SW 1271 (cell line): ENCODE measurements at places on chromosomes 7 and 10.
A peak's percentile ranks its signal among the peaks of the same experiment; 100 is the strongest.

- DNase-seq = no peak
Observed at GRCh38 chr10:22851865-22852239, 76.0 kb upstream of the ARMC3 start.

DNA sequence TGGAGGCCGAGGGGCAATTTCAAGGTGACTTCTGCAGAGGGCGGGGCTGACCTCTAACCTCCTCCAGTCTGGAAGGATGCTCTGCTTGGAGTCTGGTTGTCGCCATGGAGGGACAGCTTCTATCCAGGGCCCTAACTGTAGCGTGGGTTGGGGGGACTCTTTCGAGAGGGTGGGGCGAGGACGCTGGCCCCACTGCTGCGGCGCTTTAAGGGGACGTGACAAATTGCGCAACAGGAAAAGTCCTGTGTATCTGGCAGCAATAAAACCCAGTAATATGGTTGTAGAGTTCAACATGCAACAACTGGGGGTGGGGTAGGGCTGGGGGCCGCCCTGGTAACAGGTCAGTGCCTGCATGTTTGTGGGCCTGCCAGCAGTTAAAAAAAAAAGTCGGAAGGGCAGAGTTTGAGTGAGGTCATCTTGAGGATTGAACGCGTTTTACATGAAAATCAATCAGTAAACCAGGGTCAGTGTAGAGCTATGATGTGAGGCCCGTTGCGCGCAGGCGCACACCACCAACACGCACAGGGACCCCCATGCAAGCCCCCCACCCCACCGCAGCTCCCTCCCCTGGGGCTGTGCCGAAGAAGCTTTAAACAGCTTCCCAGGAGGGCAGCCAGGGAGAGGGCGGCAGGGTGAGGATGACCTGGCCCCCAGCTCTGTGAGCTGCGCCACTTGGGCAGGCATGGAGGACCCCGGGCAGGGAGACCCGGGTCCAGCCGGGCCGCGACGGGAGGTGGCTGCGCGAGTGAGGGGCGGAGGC lies 4.3 kb downstream of the SHH start:
- DNase-seq = no peak

- DNase-seq = no peak
Observed at GRCh38 chr10:130571674-130572073, 435.5 kb downstream of the GLRX3 start.

DNA sequence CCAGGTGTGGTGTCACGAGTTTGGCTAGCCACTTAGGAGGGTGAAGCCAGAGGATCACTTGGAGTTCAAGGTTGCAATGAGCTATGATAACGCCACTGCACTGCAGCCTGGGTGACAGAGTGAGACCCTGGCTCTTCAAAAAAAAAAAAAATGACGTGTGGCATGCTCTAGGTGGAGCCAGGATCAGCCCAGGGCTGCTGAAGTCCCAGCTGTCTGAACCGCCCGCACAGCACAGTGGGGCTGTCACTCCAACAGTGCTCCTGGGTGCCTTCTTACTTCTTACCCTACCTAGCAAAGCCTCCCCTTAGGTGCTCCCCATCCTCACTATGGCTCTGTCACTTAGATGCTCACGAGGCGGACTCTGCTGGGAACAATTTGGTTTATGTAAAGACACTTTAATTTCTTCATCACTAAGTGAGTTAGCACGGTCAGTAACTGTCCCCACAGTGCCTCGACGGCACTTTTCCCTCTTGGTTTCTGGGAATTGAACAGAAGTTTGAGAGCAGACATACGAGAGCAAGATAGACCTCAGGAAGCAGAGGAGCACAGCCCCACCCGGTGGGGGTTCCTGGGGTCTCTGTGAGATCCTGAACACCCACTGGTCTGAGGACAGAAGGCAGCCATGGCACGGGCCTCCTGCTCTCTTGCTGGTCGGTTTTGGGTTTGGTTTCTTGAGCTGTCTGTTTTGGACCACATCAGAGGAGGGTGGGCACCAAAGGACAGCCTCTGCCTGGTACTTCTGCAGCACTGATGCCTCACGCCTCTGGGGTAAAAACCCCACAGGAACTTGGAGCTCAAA lies 66.2 kb upstream of the BTBD16 start:
- no peak for DNase-seq

- no peak for DNase-seq
Observed at GRCh38 chr10:43043342-43043772, 33.5 kb upstream of the RET start.

DNA sequence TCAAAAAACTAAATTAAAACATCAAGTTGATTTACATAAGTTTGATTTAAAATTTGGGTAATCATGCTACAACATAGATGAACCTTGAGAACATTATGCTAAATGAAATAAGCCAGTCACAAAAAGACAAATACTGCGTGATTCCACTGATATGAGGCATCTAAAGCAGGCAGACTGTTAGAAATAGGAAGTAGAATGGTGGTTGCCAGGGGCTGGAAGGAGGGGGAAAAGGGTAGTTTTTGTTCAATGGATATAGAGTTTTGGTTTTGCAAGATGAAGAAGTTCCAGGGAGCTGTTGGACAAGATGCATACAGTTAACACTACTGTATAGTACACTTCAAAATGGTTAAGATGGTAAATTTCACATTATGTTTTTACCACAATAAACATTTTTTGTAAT lies 45.0 kb upstream of the IFRD1 start:
- DNase-seq = no peak

DNA sequence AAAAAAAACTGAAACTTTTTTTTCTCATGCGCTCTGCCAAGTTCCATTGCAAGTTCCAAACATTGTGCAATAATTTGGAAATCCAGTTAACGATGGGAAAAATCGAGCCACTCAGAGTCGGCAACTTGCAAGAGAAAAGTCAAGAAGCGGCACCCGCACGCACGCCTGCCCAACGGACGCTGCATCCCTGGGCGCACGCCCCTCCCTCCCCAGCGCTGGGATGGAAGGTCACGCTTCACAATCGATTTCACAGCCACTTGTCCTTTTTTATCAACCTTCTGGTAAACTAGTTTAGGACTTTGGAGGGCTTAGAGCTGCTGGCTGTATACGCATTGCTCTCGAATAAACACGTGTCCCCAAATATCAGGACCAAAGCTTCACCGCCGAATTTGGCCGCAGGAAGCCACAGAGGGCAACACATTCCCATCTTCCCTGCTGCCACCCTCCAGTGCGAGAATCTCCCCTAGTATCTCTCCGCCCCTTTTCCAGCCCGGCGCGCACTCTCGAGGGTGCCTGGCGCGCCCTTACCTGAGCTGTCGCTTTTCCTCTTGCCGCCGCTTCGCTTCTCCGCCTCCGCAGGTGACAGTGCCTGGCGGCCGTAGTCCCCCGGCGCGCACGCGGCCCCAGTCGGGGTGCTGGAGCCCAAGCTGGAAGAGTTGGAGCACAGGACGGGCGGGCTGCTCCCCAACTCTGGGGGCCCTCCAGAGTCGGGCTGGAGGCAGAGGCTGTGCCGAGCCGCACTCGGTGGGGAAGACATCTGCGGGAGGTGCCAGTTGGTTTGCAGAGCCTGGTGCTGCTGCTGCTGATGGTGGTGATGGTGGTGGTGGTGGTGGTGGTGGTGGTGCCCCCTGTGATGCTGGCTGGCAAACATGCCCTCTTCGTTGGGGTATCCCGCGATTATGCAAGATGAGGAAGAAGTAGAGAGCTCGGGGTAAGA lies 857 bp downstream of the MEOX2 start:
- DNase-seq = no peak

DNA sequence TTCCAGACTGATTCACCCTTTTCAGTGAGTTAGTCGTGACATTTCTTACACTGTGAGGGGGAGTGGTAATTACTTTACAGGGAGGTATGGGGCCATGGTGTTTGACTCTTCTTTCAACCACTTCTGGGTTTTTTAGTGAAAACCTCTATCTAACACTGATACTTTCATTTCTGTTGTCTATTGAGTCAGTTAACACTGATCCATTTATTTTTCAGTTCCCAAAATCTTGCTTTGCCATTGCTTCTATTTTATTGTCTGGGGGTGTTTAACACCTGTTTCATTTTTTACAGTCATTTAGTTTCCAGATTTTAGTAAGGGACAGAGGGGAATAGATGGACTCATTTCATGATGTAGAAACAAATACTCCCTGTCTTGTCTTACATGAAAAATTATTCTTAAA lies 61.5 kb downstream of the HELLS start:
- DNase-seq = no peak

GRCh38 chr7:51702673-51703072 lies 386.1 kb upstream of the COBL start:
- no peak for DNase-seq

DNA sequence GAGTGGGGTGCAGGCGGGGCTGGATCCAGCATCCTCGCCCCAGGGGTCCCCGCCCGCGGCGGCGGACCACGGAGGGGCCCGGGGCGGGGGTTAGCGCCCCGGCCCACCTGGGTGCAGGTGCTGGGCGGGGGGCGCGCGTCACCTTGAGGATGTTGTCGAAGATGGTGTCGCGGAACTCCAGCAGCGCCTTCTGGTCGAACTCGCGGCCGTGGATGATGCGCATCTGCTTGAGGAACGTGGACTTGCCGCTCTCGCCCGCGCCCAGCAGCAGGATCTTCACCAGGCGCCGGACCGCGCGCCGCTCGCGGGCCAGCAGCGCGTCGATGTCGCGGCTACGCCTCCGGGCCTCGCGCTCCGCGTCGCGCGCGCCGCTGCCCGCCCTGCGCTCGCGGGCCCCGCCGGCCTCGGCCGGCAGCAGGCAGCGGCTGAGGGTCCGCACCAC lies 376 bp downstream of the GNA12 start:
- DNase-seq = no peak

DNA sequence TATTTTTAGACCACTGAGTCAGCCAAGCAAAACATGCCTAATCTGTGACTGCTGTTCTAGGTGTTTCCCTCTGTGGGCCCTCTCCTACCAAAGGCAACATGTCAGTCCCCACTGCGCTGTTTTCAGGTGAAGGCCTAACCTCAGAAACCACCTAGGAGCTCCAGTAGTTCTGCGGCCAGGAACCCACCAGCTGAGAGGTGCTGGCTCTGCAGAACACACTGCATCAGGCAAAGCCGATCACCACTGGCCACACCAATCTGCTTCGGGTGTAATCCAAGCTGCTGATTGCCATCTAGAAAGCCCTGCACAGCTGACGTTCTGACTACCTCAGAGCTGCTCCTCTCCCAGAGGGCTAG lies 14.9 kb downstream of the CAMK2G start:
- DNase-seq = no peak

DNA sequence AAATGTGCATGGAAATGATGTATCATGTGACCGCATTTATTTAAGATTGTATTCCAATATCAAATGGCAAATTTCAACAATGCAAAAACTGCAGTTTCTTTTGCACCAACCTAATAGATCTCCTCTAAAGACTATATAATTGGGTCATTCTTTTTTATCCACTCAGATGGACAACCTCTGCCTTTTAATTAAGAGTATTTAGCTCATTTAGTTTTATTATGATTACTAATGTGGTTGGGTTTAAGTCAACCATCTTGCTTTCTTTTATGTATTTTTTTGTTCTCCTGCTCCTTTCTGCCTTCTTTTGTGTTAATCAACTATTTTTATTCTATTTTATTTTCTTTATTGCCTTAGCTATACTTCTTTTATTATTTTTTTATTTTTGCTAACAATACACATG lies 468.5 kb upstream of the MKI67 start:
- no peak for DNase-seq

GRCh38 chr7:120165227-120165626 lies 107.7 kb upstream of the KCND2 start:
- DNase-seq = no peak

- DNase-seq = no peak
Observed at GRCh38 chr10:127227663-127228062, 31.3 kb upstream of the INSYN2A start.

DNA sequence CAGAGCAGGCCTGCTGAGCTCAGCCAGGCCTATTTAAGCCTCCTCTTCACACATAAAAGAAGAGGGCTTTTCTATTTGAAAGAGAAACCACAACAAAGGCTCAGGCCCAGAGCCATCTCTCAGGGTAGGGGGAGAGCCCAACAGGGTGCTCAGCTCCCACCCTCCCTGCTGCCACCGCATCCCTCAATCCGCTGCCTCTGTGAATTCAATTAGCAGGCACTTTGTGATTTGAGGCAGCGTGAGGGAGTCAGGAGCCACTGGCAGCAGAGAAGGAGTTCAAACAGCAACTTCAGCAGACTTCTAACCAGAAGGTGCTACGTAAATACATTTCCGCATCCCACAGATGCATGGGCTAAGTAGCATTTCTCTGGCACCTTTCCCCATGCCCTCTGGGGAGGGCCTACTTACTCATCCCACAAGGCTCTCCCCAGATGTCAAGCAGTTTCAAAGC lies 45.2 kb downstream of the LRRC20 start:
- DNase-seq = no peak

DNA sequence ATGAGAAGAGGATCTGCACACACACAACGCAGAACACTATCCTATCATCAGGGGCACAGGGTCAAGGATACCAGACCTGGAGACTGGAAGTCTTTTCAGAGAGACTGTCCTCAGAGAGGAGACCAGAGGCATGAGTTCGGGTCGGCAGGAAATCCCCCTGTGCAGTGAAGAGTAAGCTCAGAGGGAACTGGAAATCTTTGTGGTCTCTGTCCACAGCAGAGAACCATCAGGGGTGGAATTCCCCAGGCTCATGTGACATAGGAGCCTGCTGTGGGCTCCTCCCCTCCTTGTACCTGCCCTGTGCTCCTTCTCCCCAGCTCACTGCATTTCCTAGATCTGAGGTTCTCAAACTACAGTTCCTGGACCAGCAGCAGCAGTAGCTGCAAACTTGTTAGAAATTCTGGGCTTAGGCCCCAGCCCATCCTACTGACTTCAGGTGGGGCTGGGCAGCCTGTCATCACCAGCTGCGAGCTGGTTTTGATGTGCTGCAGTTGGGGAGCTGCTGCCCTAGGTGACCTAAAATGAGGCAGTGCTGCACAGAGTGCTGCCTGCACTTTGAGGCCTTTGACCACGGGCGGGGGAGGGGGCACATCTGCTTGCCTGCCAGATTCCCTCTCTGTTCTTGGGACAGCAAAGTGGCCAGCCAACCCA lies 2.4 kb downstream of the ZMIZ2 start:
- DNase-seq = peak; percentile 15

DNA sequence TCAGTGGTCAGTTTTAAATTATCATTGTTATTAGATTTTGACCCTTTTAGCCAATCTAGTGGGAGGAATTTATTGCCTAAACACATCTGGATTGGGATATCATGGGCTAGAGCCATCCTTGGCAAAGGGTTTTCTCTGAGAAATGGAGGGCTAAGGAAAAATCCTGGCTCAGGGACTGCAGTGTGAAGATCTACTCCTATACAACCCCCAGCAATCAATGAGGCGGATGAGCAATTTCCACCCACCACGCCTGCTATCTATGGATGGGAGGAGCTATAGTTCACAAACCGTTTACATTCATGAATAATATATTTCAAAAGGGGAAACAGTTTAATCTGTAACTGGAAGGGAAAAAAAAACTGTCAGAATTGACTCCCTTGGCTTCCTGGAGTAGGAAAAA lies 2.7 kb downstream of the CAV1 start:
- no peak for DNase-seq
